ENCODE measurements at places on chromosomes 7 and 10. TPM values are rescaled to one million over a fixed set of nuclear protein-coding genes. Genes with fewer than 3 reads are reported as not detected.

DNA sequence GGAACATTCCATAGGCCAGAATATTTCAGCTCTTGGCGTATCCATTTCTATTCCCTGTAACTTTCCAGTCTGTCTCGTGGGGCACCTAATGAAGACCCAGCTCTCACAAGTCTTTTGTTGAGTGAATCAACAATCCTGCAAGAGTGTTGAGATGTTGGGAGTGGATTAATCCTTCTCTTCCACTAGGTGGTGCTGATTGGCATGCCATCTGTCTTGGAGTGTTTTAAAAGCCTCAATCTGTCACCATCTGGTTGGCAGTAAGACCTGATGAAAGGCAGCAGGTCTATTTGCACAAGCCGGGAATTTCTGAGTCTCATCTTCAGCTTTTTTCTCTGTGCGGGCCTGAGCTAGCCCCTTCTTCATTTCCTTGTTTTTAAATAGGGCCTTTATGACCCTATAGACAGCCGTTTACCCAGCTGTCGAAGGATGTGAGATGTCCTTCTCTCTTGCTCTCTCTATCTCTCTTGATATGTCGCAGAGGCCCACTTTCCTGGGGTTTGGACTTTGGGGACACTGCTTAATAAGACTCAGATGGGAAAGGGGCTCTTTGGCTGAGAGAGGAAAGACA, 180.5 kb downstream of the ZNF365 start:
- peak; percentile 29 for DNase-seq

Gene PNLIPRP2
- total RNA-seq: not detected

GRCh38 chr7:96538632-96539031, 171.0 kb downstream of the SEM1 start:
- DNase-seq: no peak

GRCh38 chr10:72075376-72076115, 12.8 kb downstream of the SPOCK2 start:
- DNase-seq: no peak

- no peak for DNase-seq
These were observed 176.4 kb downstream of the XPNPEP1 start for GRCh38 chr10:109746861-109747260.

DNA sequence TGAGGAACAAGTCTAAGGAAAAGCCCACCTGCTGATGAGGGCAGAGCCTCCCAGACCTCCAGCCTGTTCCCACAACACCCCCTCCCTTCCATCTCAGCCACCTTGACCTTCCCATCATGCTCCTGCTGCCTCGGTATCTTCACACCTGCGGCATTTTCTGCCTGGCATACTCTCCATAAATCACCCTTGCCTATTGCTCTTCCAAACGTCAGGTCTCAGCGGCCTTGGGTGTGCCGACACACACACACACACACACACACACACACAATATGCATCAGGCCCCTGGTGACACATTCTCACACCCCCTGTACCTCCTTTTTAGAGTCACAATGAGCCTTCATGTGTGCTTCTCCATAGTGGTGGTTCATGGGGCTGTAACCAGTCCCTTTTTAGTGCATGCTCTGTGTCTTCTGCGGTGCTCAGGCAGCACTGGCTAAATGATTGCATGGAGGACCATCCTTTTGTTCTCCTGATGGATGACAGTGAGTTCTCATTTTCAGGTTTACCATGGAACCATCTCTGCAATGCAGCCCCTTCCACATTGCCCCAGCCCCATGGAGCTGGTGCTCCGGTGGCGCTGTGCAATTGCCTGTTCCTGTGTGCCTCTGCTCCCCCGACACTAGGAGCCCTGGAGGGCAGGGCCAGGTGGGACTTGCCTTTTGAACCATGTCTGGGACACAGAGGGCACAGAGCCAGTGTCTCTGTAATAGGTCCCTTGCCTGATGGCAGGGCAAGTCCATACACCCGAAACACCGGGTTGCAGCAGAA, 4.5 kb downstream of the ADIRF start:
- no peak for DNase-seq

DNA sequence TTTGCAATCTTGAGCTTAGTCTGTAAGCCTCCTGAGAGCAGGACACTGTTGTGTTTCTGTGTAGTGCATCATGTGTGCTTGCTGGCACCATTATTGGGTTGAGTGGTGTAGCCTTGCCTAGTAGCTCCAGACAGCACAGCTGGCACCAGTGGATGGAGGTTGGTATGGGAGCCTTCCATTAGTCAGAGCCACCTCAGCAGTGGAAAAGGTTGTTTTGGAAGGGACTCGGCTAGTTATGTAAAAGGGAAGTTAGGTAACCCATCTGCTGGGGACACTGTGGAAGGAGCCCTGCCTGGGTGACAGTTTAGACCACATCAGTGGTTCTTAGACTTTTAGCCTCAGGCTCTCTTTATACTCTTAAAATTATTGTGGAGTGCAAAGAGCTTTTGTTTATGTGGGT, 16.3 kb downstream of the MINDY4 start:
- no peak for DNase-seq

- no peak for DNase-seq
These were observed 117.3 kb downstream of the TRRAP start for GRCh38 chr7:98995523-98996149.

GRCh38 chr7:131769241-131769640, 212.8 kb upstream of the PODXL start:
- DNase-seq: no peak

Gene CLCN1
- total RNA-seq: not detected

DNA sequence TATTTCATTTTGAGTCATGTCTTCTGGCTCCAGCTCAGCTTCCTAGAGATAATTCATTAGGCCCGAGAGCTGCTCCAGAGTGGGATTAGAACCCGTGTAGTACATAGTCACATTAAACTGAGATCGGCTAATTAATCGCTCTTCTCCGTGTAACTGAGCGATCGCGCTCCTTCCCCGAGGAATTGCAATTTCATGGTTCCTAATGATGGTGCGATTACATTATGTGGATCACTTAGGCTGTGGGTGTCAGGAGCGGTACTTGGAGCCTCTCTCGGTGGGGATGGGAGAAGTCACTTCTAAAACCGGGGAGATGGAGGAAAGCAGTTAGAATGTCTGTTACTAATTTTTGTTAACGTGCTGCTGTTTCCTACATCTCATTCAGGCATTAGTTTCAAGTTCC, 123.0 kb upstream of the TCF7L2 start:
- no peak for DNase-seq

Gene PTF1A
- not detected for total RNA-seq

Gene MYL10
- total RNA-seq: 0.73 TPM

GRCh38 chr7:44309271-44310091, 15.9 kb downstream of the CAMK2B start:
- DNase-seq: peak; percentile 39
